Fibroblast of skin of left biceps (primary cell): ENCODE measurements at places on chromosomes 3 and 15.

DNA sequence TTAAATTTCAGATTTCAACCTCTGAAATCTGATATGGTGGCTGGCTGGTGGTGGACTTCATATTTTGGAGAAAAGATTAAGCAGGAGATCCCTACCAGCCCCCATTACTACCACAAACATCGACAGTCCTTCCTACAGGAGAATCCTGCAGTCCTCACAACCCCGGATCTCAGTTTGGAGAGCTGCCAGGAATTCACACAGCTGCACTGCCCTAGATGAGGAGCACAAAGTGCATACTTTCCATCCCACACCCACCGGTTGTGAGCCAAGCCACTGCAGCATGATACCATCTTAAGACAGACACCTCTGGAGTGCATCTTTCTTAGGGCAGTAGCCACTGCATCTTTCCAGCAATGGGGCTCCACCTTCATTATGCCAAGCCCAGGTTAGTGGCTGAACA, 185.5 kb upstream of the GPR149 start:
- DNase-seq: no peak

DNA sequence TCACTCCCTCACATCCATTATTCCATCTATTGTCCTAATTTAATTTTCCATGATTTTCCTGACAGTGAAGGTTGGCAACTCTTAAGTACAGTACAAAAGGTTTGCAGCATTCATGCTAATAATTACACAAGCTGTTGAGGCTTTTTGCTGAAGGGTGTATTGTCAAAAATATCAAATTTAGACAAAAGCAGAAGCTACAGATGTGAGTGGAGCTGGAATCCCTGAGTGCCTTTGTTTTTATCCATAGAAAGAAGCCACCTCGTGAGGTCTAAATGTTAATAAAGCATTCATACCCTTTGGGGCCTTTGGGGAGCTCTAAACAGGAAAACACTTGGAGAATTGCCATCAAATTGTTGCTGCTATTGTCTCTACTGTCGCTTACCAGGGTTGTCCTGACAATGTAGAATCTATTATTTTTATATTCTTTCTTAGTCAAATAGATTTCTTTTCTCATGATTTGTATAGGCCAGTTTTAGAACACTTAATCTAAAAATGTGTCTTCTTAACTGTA, 185.8 kb upstream of the ROBO1 start:
- no peak for DNase-seq

DNA sequence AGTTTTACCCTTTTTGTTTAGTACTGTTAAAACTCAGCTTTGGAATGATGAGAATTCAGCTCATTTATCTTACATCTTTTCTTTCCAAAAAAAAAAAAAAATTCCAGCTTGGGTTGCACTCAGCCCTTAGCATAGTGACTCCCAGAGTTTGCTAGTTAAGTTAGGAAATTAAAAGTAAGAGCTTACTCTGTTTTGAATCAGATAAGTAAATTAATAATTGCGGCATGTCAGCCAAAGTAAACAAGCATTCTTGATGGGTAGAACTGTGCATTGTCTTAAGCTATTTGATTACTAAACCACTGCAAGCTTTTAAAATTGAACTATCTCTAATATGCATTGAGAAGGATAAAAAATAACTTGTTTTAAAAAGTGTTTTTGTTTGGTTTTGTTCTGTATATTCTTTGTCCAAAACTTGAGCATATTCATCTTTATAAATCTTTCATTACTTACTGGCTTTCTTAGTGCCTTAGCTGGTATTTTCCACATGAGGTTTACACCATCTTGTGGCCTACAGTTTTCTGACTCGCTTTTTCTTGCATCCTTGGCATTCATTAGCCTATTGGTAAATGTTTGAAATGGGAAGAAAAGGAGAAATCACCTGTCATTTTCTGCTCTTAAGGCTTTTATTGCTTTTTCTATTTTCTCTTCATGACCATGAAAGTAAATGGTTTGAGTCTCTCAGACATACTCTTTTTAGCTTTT, 107.6 kb downstream of the FILIP1L start:
- DNase-seq: no peak

GRCh38 chr3:16050641-16051467, 123.6 kb upstream of the GALNT15 start:
- DNase-seq: no peak

DNA sequence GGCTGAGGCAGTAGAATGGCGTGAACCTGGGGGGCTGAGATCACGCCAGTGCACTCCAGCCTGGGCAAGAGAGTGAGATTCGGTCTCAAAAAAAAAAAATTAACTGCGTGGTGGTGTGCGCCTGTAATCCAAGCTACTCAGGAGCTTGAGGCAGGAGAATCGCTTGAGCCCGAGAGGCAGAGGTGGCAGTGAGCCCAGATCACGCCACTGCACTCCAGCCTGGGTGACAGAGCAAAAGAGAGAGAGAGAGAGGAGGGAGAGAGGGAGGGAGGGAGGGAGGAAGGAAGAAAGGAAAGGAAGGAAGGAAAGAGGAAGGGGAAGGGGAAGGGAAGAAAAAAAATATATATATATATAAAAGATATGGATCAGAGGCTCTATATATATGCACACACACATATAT, 6.0 kb downstream of the TM4SF19 start:
- no peak for DNase-seq

DNA sequence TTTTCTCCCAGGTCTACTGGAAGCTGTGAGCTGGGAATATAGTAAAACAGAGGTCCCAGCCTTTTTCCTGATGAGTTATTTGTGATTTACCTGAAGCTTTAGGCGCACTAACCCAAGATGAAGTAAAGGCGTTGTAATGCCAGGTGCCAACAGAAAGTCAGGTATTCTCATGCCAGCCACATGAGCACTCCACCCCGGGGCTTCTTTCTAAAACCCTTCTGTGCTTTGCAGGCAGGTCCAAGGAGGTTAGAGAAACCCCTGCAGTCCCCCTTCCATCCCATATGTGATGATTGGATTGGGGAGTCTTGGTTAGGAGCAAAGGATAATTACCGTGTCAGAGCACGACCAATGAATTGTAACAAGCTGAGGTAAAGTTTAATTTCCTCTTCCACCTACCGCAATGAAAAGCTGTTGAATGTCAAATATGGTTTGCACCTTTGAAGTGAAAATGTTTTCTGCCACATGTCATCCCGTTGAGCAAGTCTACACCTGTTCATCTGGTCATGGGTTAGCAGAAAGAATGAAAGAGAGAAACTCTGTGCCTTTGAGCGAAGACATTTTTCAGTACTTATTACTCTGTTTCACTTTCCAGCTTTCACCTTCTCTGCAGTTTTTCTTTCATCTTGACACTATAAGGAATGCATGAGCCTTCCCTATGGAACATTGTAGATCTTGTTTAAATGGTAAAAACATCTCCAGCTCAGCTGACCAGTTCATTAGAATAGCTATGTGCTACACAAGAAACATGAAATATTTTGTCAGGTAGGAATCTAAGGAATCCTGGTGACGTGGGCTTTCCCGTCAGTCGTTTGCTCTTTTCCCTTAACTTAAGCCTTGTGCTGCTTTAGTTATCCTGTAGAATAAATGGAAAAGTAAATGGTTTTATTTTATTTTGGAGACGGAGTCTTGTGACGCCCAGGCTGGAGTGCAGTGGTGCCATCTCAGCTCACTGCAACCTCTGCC, 204.6 kb upstream of the IL12A start:
- DNase-seq: no peak

- DNase-seq: no peak
Observed at GRCh38 chr3:130895690-130896488, 2.0 kb downstream of the ATP2C1 start.

GRCh38 chr3:2950159-2950558, 160.0 kb downstream of the IL5RA start:
- no peak for DNase-seq

- DNase-seq: no peak
Observed at GRCh38 chr3:23696842-23697241, 108.9 kb upstream of the UBE2E1 start.

DNA sequence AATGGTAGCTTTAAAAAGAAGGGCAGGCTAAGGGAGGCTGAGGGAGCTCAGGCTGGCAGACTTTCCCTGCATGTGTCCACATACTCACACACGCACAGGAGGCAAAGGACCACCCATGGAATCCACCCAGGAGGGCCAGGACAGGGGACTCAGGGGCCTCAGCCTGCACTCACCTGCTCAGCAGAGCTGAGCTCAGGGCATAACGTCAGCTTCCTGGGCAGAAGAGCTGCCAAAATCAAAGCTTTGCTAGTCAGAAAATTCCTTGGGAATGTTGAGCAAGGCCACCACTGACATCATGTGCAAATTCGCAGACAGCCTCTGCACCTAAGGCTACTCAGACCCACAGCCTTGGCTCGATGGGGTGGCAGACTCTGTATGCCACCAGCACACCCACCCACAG, 16.4 kb upstream of the ALAS1 start:
- DNase-seq: no peak

DNA sequence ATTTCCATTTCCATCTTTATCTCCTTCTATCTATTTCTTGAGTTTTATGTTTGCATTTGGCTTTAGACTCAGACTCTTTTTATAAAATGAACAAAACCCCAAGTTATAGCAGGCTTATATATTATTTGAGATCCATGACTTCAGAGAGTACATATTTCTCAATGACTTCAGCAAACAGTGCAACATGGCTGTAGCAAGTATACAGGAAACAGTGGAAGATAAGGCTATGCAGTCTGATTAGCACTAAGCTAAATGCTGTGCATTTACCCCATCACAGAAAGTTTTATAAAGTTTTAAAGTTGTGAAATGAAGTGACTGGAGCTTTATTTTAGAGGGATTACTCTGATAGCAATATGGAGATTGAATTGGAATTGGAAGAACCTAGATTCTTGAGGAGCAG, 463.5 kb upstream of the TGFBR2 start:
- DNase-seq: no peak

DNA sequence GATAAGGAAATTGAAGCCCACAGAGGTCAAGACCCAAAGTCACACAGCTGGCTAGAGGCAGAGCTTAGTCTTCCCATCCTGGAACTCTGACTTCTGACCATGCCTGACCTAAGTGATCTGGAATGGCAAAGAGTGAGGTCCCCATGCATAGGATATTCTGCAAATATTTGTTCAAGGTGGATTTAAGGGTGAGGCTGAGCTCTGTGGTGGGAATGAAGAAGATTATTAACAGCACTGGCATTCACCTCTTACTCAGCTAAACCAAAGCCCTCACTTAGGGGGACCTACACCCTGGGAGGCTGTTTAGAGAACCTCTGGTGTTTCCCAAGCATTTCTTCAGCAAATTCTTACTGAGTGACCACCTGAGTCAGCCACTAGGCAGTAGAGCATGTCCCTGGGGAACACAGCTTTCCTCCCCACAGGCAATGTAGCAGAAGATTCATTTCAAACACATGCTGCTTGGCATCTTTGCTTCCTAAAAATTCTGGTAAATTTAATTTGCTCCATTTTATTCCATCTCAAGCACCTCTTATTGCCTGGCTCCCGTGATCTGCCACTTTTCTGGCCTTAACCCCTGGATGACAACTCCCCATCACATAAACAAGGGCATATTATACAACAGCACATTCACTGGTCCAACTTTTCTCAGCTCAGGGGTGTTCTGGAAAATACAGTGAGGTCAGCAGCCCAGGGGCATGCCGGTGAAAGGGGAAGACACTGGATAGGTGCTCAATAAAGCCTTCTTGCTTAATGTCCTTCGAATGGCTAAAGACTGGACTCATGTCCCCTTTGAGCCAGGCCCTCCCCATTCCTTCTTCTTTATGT, 176.0 kb downstream of the ABHD5 start:
- peak; percentile 50 for DNase-seq
